ENCODE measurements at places on chromosomes 1 and 21.
A peak's percentile ranks its signal among the peaks of the same experiment; 100 is the strongest.

DNA sequence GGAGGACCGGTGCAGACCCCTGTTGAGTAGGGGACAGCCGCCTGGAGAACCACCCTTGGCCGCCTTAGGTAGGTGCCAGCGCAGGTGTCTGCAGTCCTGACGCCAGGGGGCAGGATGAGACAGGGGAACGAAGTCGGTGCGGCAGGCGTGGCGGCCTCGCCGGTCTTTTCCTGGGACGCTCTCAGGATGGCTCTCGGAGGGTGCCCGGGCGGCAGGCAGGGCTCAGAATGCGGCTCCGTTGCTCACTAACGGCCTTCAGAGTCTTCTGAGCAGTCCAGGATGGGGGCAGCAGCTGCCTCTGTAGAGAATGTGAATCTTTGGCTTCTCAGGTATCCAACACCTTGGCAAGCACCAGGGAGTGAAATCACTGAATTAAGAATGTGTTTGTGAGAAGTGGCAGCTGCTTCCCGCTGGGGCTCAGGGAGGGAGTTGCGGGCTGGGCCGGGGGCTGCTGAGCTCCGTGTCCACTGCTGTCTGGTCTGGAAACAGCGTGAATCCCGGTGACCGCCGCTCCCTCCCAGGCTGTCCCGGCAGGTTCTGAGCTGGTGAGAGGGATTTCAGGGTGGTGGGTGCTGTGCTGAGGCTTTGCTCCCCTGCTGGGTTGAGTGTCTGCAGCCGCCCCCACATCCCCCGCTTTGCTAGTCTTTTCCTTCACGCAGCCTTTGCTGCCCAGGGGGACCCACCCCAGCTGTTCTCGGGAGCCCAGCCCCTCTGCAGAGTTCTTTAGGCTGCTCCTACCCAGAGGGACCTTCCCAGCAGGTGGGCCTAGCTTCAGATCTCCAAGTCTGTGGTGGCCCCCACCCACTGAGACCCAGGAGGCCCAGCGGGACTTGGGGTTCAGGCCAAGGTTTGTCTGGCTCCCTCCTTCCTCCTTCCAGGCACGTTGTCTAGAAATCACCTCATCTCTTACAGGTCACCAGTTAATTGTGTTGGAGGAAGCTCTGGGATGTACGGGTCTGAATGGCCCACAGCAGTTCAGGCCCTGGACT, 11.1 kb upstream of the C1orf174 start:
- peak; percentile 63 for DNase-seq

DNA sequence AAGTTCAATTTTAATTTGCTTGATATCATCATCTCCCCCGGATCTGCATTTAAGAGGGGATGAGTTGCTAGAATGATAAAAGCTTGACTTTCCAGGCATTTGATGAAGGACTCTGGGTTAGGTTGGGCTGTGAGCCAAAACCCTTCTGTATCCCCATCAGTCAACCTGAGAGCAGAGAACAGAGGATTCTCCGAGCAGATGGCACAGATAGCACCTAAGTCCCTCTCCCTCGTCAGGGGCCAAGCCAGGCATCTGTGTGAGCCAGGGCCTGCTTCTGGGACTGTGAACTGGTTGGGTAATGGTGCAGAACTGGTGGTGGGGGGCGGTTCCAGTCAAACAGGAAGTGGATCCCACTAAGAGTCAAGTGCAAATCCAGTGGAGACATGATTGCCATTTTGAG, 205.8 kb downstream of the TNR start:
- no peak for DNase-seq

GRCh38 chr1:9395018-9395417, 102.3 kb downstream of the SPSB1 start:
- no peak for DNase-seq

- DNase-seq, result no peak
Observed at GRCh38 chr1:166031932-166032571, 134.7 kb downstream of the FAM78B start.

GRCh38 chr1:9904596-9904995, 5.5 kb downstream of the CTNNBIP1 start:
- no peak for DNase-seq

DNA sequence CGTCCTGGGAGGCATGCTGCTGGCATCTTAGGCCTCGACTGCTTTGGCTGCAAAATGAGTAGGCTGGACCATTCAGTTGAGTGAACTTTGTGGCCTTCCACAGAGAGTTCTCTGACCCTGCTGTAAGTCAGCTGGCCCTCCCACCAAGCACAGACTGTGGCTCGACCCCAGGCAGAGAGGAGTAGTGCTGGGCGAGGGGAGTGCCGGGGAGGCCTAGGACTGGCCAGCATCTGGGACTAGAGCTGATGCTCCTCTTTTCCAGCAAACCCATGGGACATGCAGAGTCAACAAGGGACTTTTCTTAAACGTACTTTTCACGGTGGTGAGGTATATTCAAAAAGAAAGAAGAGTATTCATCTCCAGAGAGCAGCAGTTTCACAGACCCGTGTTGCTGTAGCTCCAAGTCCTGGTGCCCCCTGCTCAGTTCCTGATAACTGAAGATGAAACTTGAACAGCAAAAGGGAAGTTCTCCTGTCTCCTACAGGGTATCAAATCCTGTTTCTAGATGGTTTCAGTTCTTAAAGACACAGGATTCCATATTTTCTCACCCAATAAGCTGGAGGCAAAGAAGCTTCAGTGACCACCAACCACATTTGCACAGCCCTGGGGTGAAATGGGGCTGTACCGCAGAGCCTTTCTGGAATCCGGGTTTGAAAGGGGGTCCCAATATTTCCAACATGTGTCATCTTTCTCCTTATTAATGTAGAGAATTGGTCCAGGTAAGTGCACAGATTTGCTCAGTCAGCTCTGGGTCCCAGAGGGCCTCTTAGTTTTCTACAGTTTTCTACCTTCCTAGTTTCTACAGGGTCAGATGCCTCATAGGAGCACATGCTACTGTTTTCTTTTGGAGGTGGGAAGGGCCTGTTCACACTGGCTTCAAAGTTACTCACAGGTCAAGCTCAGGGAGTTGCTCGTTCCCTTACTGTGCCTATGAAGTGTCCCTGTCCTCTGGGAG, 20.9 kb downstream of the BATF3 start:
- DNase-seq, result no peak

- no peak for DNase-seq
Observed at GRCh38 chr1:245776139-245776538, 621.4 kb downstream of the KIF26B start.

- DNase-seq, result no peak
Observed at GRCh38 chr1:32031578-32032274, 18.1 kb downstream of the KHDRBS1 start.

DNA sequence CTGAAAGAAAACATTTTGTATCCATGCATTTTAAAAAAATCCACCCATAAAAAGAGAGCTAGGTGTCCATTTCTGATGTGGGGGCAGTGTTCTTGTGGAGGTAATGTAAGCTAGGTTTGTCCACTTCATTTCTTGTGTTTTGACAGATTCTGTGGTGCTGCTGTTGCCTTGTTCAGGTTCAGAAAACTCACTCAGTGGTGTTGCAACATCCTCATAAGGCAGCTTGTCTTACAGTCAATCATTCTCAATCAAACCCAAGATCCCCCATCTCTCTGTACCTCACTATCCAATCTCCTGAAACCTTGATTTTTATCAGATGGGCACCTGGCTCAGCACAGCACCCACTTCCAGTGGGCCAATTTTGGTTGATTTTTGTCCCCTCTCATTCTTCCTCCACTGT, 94.1 kb downstream of the TENT5C start:
- no peak for DNase-seq

DNA sequence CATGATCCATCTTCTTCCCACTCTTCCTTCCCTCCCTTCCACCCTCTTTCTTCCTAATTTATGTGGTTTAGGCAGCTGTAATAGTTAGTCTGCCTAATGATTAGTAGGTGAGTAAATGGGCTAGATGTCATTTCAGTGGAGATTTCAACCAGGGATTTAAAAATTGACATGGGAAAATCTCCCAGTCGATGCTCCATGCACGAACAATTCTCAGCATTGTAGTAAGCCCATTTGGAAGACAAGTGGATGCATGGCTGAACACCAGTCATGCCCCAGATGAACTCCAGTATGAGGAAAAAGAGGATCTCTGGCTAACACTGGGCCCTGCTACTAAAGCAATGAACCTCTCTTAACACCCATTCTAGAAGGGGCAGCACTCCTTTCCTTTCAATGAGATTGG, 25.3 kb downstream of the CHI3L2 start:
- no peak for DNase-seq

- DNase-seq, result no peak
Observed at GRCh38 chr1:7657287-7658016, 113.6 kb upstream of the VAMP3 start.

GRCh38 chr21:29434081-29434480, 135.4 kb downstream of the BACH1 start:
- DNase-seq, result peak; percentile 21

DNA sequence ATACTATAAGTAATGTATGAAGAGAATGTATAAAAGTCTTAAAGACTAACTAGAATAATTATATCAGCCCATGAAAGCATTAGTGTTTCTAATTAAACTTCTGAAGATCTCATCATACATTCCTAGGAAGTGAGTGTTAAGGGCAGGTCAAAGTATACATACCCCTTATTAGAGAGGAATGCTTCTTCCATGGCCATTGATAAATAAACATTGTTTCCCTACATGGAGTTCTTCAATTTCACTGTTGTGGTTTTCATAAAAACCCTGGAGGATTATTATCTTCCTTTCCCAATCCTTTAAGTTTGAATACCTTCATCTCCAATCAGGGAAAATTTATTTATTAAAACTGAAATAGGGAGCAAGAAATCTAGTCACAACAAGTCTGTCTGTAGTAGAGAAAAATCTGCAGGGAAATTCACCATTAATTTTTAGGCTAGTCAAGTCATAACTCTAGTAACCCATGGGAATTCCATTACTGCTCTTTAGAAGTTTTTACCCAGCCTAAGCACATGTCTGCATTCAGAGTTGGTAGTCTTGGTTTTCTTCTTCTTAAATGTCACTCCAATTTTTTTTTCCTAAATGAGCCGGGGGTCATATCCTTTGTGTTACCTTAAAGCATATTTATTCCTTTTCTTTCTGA, 147.0 kb downstream of the TNFSF18 start:
- DNase-seq, result no peak

GRCh38 chr1:27633640-27634176, 1.3 kb downstream of the FGR start:
- no peak for DNase-seq

GRCh38 chr1:159924025-159924790, 1.1 kb downstream of the TAGLN2 start:
- DNase-seq, result peak; percentile 88

- no peak for DNase-seq
Observed at GRCh38 chr1:4529446-4530165, 124.8 kb upstream of the AJAP1 start.

- DNase-seq, result no peak
Observed at GRCh38 chr21:43824333-43825241, 35.2 kb downstream of the RRP1 start.

DNA sequence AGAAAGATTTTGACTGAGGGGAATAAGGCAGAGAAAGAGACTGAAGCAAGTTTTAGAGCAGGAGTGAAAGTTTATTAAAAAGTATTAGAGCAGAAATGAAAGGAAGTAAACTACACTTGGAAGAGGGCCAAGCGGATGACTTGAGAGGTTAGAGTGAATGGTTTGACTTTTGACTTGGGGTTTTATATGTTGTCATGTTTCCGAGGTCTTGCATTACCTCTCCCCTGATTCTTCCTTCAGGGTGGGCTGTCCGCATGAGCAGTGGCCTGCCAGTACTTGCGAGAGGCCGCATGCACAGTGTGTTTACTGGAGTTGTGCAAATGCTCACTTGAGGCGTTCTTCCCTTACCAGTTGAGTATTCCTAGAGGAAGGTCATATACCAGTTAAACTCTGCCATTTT, 13.0 kb upstream of the DENND2D start:
- peak; percentile 51 for DNase-seq

Data from CD4-positive, alpha-beta T cell treated with Interleukin-4 for 4 hours (primary cell).